ENCODE measurements at places on chromosomes 3 and 15. TPM values are rescaled to one million over a fixed set of nuclear protein-coding genes. Genes with fewer than 3 reads are reported as not detected.

The SEMA5B gene
- not detected for total RNA-seq

The DYNC1LI1 gene
- total RNA-seq = 26.9 TPM

The GHRL gene
- total RNA-seq = 0.30 TPM

- no peak for DNase-seq
Observed at GRCh38 chr15:93852761-93853160, 378.6 kb upstream of the MCTP2 start.

GRCh38 chr3:19688767-19689166, 245.2 kb downstream of the EFHB start:
- no peak for DNase-seq

- no peak for DNase-seq
Observed at GRCh38 chr3:114332342-114333179, 38.7 kb downstream of the TIGIT start.

GRCh38 chr3:187322291-187322690, 30.8 kb upstream of the MASP1 start:
- DNase-seq = no peak

DNA sequence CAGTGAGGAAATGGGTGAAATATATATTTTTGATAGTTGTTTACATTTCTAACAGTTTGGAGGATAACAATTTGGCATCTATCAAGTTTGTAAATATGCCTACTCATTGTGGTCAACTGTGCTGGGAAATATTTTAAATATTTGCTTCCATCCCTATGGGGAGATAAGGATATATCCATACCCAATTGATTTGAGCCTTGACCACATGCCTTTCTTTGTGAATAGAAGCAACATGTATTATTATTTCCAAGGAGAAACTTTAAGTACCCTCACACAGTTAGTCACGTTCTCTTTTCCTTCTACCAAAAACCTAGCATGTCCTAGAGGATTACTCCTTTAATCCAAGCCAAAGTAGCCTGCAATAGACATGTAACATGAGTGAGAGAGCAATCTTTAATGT, 245.4 kb upstream of the CBLB start:
- DNase-seq = no peak

GRCh38 chr3:170522201-170522600, 63.7 kb downstream of the SLC7A14 start:
- no peak for DNase-seq

DNA sequence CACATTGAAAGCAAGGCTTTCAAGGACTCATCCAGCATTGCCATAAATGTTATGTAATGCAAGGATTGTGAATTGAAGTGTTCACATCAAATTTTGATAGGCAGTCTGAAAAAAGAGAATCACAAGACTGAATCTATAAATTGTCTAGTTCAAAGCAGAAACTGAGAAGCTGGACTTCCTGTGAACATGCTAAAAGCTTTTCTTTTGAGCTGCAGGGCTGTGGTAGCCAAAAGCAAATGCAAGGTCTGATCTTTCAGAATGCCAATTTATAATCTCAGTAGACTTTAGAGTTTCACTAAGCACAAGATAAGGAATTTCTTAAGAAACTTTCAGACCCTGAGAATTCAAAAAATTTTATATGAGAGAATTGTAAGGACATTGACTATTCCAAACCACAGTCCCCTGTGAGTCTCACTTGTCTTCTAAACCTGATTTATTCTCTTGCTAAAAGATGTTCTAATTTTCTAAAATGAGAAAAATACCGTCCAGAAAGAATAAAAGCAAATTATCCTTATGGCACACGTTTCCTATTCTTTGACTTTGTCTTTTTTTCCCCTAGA, 1700.3 kb downstream of the OTOL1 start:
- no peak for DNase-seq

DNA sequence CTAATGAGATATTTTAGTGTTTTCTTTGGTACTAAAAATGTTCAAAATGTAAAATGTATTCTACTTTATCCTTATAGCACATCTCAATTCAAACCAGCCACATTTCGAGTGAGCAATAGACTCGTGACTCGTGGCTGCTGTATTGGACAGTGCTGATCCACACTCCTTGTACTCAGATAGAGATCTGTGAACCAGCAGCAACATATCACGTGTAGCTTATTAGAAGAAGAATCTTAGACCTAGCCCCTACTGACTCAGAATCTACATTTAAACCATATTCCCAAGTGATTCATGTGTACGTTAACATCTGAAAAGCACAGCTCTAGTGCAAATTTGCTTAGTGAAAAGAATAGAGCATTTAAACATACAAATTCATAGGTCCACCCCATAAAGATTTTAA, 130.9 kb downstream of the IL1RAP start:
- no peak for DNase-seq

GRCh38 chr3:183116025-183116614, 16.8 kb upstream of the MCCC1 start:
- DNase-seq = peak; percentile 71

DNA sequence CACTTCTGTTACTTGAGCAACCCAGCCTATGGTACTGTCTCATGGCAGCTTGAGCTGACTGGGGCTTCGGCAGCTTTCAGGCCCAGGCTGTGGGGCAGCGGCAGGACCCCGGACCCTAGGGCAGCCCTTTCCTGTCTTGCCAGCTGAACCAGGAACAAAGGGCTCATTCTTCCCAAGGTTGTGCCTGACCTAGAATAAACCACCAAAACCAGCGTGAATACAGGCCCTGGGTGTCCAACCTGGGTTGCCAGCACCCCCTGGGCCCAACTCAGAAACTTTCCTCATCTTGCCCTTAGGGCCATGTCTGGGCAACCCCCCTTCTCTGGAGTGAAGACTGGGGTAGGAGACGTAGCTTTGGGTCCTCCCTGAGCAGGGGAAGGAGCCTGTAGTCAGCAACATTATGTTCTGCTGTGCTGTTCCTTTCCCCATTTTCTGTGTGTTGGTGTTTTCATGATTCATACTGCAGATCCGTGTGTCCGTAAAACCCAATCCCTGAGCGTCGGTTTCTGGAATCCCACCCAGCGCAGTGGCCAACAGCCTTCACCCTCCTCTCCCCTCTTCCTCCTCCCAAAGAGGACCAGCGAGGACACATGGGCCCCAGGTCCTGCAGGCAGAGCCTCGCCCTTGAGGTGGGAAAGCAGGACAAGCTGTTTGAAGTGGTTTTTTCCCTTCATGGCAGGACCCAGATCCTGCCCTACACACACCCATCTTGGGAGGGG, 33.5 kb downstream of the TKT start:
- no peak for DNase-seq

GRCh38 chr15:77623755-77624524, 8.8 kb downstream of the LINGO1 start:
- DNase-seq = no peak

GRCh38 chr3:138325990-138326389, 3.7 kb downstream of the NME9 start:
- DNase-seq = no peak

GRCh38 chr15:36544518-36545466, 34.6 kb upstream of the CDIN1 start:
- DNase-seq = no peak

All from activated CD4-positive, alpha-beta T cell treated with anti-CD3 and anti-CD28 coated beads, Interleukin-2, amount 10 ng/mL, durations not matched to agents 7 days and 5 days (primary cell).